Left lung (tissue), 14 donors: ENCODE measurements at places on chromosomes 6 and 20. TPM values are rescaled to one million over a fixed set of nuclear protein-coding genes. Genes with fewer than 3 reads are reported as not detected.
A peak's percentile ranks its signal among the peaks of the same experiment; 100 is the strongest.

TMEM242 gene
- total RNA-seq: 11.5 TPM

POU5F1 gene
- 1.9 TPM for total RNA-seq

PDRG1 gene
- 9.1 TPM for total RNA-seq

INSM1 gene
- not detected for total RNA-seq

RIMS1 gene
- 0.99 TPM for total RNA-seq

PRR18 gene
- total RNA-seq: 0.94 TPM

MRPS10 gene
- 30.8 TPM for total RNA-seq

PLN gene
- 6.4 TPM for total RNA-seq

BPIFB4 gene
- total RNA-seq: not detected

DNA sequence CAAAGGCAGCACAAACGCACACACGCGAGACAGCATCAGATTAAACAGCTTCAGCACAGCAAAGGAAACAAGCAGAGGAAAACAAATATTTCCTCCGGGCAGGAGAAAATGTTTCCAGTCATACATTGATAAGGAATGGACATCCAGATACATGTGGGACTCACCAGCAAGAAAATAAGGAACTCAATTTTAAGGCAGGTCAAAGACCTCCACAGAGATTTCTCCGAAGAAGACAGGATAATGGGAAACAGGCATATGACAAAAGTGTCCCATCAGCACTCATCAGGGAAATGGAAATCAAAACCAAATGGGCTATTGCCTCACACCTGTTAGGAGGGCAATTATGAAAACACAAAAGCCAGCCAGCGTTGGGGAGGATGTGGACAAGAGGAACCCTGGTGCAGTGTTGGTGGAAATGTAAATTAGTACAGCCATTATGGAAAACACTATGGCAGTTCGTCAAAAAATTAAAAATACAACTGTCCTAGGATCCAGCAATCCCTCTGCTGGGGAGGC lies 9.7 kb upstream of the SLCO4A1 start:
- no peak for DNase-seq

- DNase-seq: no peak
Measured at GRCh38 chr6:137224799-137225198, 5.6 kb upstream of the IFNGR1 start.

DNA sequence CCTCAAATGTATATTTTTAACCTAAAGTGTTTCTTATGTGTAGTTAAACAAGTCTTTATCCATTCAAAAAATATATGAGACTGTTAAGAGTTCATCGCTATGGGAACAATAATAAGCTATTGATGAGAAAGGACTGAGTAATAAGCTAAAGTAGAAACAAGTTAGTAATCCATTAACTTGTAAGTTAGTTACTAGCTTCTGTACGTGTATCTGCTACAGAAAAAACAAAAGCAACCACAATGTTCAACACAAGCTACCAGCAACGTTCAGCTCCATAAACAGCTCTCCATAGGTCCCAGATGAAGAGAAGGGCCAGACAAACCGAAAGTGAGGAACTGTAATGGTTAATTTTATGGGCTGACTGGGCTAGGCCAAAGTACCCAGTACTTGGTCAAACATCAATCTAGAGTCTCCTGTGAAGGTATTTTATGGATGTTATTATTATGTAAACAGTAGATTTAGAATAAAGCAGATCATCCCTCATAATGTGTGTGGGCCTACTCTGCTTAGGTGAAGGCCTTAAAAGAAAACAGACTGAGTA lies 33.8 kb upstream of the FAM135A start:
- DNase-seq: no peak

- no peak for DNase-seq
Measured at GRCh38 chr20:48948612-48949011, 27.1 kb downstream of the ARFGEF2 start.

DNA sequence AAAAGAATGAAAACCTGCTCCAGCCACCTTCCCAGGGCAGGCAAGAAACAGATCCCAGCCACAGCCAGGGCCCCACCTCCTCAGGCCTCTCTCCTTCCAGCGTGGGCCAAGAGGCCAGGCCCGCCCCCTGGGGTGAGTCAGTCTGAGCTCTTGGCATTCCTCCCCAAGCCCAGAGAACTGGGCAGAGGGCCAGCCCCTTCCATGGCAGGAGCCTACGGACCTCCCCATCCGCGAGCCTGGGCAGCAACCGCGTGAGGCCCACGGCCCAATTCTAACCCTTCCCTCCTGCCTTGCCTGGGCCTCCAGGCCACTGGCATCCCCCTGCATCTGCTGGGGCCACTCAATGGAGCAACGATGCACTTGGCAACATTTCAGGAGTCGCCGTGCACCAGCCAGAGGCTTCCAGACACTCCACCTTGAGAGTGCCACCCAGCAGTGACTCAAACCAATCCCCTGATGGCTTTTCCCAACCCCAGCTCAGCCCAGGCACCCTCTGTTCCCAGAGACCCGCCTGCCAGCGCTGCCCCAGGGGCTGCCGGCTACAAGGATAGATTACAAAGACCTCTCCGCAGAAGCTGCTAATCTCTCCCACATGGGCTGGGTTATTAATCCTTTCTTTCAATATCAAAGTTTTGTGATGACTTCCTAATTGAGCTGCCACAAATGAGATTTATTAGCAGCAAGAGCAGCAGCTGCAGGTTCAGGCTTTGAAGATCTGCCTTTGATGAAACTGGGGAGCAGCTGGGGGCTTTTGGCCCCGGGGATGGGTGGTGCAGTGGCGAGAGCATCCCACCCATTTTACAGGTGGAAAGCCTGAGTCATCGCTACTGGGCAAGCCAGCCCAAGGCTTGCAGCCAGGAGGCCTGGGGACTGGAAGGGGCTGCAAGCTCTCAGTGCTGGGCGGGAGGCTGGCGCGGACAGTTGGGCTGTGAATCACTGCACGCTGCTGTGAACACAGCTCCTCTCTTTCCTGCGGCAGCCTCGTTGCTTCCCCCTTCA lies 85.7 kb downstream of the NFATC2 start:
- DNase-seq: peak; percentile 95

DNA sequence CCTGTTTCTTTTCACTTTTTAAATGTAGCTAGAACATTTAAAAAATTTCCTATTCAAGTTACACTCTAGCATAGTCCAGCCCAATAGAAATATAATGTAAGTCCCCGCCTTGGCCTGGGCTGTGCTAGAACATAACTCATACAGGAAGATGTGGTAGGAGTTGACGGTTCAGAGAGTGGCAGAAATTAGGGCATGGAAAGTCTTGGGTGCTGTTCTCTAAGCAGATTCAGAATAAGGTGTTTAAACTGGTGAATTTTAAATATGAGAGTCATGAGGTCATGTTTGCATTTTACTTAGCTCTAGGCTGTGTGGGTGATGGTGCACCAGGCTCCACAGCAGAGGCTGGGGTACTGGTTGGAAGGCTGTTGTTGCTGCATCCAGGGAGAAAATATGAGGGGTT lies 256.5 kb downstream of the FARS2 start:
- no peak for DNase-seq

GRCh38 chr6:3109761-3110160 lies 8.8 kb upstream of the BPHL start:
- DNase-seq: no peak

- no peak for DNase-seq
Measured at GRCh38 chr20:58482416-58482815, 32.8 kb downstream of the APCDD1L start.

DNA sequence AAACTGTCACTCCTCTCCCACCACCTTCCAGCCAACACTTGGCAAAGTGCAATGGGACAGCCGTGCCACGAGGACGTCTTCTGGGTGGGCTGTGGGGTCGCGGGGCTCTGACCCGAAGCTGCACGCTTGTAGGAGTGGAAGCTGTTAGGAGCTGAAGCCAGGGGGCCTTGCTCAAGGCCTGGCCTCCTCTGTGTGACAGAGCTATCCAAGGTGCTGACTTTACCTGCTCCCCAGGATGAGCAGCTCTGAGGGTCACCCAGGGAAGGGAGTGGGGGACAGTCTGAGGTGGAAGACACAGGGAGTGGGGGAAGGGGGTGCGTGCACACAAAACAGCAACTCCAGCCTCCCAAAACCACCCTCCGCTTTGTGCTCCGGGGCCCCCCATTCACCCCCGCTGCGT lies 17.5 kb upstream of the CHRNA4 start:
- DNase-seq: no peak

DNA sequence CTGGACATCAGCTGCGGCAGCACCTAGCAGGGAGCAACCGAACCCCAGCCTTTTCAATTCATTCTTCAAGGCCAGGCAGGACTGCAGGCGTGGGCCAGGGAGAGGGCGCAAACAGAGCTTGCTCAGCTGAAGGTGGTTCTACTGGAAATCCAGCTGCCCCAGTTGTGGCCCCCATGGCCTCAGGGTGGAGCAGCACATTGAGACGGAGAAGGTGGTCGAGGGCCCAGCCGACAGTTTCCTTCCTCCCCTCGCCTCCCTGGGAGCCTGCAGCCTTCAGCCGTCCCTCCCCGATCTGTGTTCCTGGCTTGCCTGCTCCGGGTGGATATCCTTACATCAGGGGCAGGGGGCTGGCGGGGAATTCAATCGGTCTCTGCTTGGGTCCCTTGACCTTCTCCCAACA lies 217.8 kb downstream of the ANKRD60 start:
- DNase-seq: no peak

- no peak for DNase-seq
Measured at GRCh38 chr6:40988634-40989033, 50.4 kb downstream of the UNC5CL start.

GRCh38 chr6:41332241-41332640 lies 3.2 kb upstream of the NCR2 start:
- no peak for DNase-seq

- no peak for DNase-seq
Measured at GRCh38 chr6:56652994-56653393, 10.3 kb upstream of the DST start.

GRCh38 chr6:150876598-150876997 lies 11.1 kb downstream of the MTHFD1L start:
- DNase-seq: no peak

GRCh38 chr6:57267586-57268293 lies 45.6 kb upstream of the RAB23 start:
- no peak for DNase-seq

GRCh38 chr6:37698264-37699137 lies 818 bp upstream of the MDGA1 start:
- DNase-seq: peak; percentile 58

GRCh38 chr6:145865595-145865994 lies 51.0 kb upstream of the FBXO30 start:
- no peak for DNase-seq

- DNase-seq: peak; percentile 70
Measured at GRCh38 chr20:2873747-2874041, 413 bp downstream of the PTPRA start.
